ENCODE measurements at places on chromosomes 13 and 19.
A peak's percentile ranks its signal among the peaks of the same experiment; 100 is the strongest.

DNA sequence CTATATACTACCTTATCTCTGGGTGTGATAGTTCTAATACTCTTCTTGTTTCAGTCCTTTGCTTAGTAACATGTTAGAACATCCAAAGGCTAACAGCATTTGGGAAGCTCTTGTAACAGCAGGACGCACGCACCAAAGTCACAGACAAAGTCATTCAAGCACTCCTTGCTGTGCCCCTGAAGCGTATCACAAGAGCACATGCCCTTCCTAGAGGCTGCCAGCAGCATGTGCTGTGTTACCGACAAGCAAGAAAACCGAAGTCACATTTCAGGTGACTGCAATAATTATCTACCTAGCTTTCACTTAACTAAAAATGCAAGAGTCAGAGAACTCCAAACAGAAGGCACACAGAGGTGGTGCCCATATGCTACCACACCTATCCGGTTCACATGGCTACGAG lies 194.1 kb downstream of the KLF12 start:
- no peak for DNase-seq

DNA sequence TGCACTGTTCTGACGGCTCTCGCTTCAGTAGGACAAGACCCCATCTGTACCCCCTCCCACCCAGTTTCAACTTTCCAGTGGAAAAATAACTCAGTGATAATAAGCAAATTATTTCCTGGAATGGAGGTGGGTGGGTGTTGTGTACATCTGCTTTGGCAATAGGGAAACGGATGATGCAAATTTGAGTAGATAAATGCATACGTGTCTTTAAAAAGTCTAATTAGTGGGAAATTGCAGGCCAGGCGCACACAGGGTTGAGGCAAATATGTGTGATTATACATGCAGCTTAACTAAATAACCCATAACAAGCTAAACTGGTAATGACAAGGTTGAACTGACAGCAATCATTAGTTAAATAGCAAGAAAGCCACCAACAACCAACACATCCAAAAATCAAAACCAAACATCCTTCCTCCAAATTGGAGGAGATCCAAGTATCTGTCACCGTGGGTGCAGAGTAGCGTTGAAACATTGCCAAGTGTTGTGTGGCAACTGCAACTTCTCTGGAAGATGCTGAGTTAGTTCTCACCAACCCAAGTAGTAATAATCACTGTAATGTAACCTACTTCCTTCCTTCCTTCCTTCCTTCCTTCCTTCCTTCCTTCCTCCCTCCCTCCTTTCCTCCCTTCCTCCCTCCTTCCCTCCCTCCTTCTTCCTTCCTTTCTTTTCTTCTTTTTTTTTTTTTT lies 54.6 kb downstream of the TRPM4 start:
- DNase-seq: no peak

DNA sequence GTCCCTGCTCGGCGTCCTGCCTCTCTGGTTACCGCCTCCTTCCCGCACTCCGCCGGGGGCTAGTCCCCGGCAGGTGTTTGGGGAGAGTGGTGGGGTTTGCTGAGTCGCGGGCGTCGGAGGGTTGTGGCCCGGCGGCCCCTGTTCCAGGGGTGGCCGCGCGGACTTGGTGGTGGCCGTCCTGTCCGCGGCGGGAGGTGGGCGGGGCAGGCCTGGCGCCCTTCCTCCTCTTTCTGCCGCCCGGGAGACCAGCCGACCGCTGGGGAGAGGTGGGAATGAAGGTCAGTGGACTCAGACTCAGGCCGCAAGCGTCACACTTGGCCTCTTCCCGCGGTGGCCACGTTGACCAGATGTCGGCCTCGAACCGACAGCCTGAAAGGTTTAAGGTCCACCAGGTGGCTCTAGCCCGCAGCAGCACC lies 61.8 kb downstream of the ZNF723 start:
- DNase-seq: no peak

DNA sequence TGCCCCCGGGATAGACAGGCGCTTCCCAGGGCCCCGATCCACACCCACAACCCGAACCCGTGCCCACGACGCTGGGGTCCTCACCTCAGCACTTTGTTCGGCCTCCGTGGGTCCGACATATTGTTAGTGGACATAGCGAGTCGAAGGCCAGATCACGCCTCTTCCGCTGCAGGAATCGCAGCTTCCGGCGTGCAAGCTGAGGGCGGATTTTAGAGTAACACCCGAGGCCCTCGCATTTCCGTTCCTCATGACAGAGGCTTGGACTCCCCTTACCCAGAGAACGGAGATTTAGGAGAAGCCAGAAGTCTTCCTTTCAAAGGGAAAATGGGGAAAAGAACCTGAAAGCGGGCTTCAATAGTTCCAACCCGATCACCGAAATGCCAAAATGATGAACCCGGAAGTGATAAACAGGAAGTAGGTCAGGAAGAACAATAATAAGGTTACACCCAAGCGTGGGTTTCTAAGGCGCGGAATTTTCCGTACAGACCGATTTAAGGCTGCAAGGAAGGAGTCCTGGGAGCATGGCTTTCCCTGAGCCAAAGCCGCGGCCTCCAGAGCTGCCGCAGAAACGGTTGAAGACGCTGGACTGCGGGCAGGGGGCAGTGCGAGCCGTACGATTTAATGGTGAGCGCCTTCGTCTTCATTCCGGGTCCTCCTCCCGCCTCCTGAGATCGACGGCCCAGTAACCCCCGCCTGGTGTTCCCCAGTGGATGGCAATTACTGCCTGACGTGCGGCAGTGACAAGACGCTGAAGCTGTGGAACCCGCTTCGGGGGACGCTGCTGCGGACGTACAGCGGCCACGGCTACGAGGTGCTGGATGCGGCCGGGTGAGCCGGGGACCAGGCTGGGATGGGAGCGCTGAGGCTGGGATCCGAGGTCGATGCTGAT lies 2.9 kb downstream of the WDR83 start:
- DNase-seq: peak; percentile 52

DNA sequence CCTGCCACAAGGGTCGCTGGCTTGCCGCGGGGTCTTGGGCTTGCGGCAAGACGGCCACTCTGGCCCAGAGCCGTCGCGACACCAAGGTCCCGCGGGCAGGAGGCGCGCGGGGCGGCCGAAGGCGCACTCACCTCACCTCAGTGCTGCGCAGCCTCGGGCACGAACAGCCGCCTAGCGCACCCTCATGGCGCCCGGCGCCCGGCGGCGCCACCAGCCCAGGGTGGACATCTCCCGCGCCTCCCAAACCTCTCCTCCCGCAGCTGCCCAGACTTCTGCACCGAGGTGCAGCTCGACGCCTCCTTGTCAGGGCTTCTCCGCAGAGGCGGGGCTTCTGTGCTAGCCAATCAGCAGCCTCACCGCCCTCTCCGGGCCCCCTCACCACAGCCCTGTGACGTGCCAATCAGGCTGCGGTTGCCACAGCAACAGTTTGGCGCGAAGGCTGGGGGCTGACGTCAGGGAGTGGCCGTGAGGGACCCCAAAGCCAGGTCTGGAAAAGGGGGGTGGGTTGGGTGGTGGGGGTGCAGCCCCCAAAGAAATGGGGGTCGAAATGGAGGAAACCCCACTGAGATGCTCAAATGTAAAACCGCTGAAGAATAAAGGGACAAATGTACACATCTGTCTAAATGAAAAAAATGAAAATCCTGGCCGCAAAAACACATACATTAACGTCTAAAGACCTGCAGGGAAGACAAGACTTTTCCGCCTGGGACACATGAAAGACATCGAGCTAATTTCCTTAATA lies at the start of the genes PEG3 and ZIM2:
PEG3 (minus strand) TSS at position 276 of the 742 bp plus-strand sequence. CDS start 16,071 bp downstream, outside the sequence.
ZIM2 (minus strand) TSS at position 276 of the 742 bp plus-strand sequence. CDS start 16,449 bp downstream, outside the sequence.
- no peak for DNase-seq

GRCh38 chr19:49781394-49781793 lies 14.6 kb downstream of the AP2A1 start:
- no peak for DNase-seq

GRCh38 chr19:29645491-29645867 lies 19.8 kb upstream of the PLEKHF1 start:
- DNase-seq: no peak

GRCh38 chr19:51511353-51511752 lies 9.8 kb upstream of the SIGLEC12 start:
- DNase-seq: peak; percentile 12

DNA sequence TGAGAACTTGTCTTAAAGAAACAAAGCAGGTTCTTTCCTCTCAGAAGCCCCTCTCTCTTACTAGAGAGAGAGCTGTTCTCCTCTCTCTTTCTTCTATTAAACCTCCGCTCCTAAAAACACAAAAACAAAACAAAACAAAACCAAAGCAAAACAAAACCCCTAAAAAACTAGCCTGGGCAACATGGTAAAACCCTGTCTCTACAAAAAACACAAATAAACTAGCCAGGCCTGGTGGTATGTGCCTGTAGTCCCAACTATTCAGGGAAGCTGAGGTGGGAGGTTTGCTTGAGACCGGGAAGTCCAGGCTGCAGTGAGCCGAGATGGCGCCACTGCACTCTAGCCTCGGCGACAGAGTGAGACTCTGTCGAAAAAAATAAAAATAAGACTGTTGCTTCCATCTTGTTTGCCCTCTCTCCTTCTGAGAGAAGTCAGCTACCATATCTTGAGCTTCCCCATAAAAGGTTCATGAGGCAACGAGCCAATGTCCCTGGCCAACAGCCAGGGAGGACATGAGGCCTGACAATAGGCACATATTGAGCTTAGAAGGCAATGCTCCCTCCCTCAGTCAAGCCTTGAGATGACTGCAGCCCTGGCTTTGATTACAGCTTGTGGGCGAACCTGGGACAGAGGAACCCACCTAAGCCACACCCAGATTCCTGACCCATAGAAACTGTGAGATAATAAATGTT lies 17.5 kb upstream of the FLT3 start:
- DNase-seq: no peak

All from stimulated activated CD4-positive, alpha-beta T cell treated with anti-CD3 and anti-CD28 coated beads, Interleukin-15, amount 100 ng/mL, for 48 hours (primary cell).